Activated CD4-positive, alpha-beta T cell treated with anti-CD3 and anti-CD28 coated beads for 24 hours (primary cell): ENCODE measurements at places on chromosomes 13 and 19.

DNA sequence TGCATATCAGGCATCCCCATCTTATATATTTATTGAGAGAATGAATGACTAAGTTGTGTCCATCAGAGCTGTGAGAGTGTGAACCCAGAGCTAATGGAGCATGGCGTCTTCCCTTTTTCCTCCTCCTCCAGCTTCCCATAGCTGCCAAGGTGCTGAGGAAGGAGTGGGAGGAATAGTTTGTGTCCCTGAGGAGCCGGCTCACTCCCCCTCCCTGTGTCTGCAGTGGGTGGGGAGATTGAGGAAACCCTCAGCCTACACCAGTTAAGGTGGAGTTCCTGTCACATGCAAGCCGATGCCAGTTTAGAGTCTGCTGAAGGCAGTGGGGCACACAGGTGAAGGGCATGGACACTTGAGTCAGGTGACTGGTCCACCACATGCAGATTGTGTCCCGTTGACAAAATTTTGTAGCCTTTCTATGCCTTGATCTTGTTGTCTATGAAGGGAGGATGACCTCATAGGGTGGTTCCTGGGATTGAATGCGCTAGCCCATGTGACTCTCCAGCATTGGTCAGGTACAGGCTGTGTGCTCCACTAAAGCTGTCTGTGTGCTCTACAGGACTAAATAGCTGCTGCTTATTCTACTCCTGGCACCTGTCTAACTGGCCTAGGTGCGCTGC is 47.6 kb upstream of the GPI start:
- no peak for DNase-seq

- DNase-seq = no peak
Observed at GRCh38 chr13:110638814-110639806, 23.8 kb downstream of the NAXD start.

GRCh38 chr13:32951580-32951979 is 64.6 kb upstream of the KL start:
- DNase-seq = no peak

GRCh38 chr19:31083105-31083504 is 266.1 kb downstream of the TSHZ3 start:
- DNase-seq = no peak

GRCh38 chr19:55088021-55088451 is 12.4 kb downstream of the EPS8L1 start:
- no peak for DNase-seq
